ENCODE measurements at places on chromosomes 5 and 9. TPM values are rescaled to one million over a fixed set of nuclear protein-coding genes. Genes with fewer than 3 reads are reported as not detected.

ROR2 gene
- not detected for polyA plus RNA-seq

CENPK gene
- 6.7 TPM for polyA plus RNA-seq

NTNG2 gene
- polyA plus RNA-seq = 1.4 TPM

OR1N1 gene
- polyA plus RNA-seq = not detected

ANKH gene
- 67.1 TPM for polyA plus RNA-seq

GRCh38 chr5:178520851-178521250 lies 69.3 kb downstream of the COL23A1 start:
- H3K27ac ChIP-seq = no peak overlapping the region
- H3K27me3 ChIP-seq = no peaks in the 10 kb centered on the region
- no peaks in the 10 kb centered on the region for H3K4me1 ChIP-seq
- no peaks in the 10 kb centered on the region for H3K36me3 ChIP-seq
- no peak for DNase-seq
- H3K4me3 ChIP-seq = no peak overlapping the region

- H3K4me3 ChIP-seq = no peak overlapping the region
- H3K4me1 ChIP-seq = no peaks in the 10 kb centered on the region
- H3K36me3 ChIP-seq = no peaks in the 10 kb centered on the region
These were observed 131.9 kb downstream of the DCP2 start for GRCh38 chr5:113108485-113108884.

DNA sequence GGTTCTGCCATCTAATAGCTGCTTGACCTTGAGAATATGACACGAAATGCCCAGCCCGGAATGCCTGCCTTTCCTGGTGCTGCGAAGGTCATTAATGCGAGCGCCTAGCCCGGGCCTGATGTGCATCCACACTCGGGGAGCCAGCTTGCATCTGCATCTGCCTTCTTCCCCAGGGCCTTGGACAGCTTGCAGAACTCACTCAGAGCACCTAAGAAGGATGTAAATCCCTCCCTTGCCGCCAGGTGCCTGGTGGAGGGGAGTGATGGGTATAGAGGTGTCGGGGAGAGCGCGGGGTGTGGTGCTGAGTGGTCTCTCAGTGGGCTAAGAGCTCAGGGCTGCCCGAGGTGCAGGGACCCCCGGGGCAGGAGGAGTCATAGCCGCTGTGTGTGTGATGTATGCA lies 127.2 kb downstream of the MRPL36 start:
- H3K4me1 ChIP-seq = no peaks in the 10 kb centered on the region
- H3K4me3 ChIP-seq = no peak overlapping the region
- no peak for DNase-seq
- H3K27me3 ChIP-seq = no peaks in the 10 kb centered on the region
- no peaks in the 10 kb centered on the region for H3K36me3 ChIP-seq
- H3K27ac ChIP-seq = no peak overlapping the region

DNA sequence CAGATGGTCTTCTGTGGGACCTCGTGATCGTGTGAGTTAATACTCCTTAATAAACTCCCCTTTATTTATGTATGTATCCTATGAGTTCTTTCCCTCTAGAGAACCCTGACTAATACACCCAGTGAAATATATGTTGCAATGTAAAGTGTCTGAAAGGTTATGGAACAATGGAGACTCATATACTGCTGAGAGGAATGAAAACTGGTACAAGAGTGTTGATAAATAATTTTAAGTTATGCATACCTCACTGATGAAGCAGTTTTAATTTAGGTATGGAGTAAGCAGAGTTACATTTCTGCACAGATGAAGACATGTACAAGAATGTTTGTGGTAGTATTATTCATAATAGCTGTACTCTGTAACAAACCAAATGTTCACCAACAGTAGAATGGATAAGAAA lies 438.3 kb downstream of the TAF11L14 start:
- H3K4me3 ChIP-seq = no peak overlapping the region
- H3K4me1 ChIP-seq = no peaks in the 10 kb centered on the region
- H3K27ac ChIP-seq = no peak overlapping the region
- H3K27me3 ChIP-seq = no peaks in the 10 kb centered on the region
- DNase-seq = no peak
- no peaks in the 10 kb centered on the region for H3K36me3 ChIP-seq
